ENCODE measurements at places on chromosomes 2 and 18. TPM values are rescaled to one million over a fixed set of nuclear protein-coding genes. Genes with fewer than 3 reads are reported as not detected.

TMEM37 gene
- not detected for total RNA-seq

ATP8B1 gene
- 39.1 TPM for total RNA-seq

AGXT gene
- not detected for total RNA-seq

LTBP1 gene
- total RNA-seq: 326 TPM

ALLC gene
- total RNA-seq: not detected

CASP8 gene
- 11.9 TPM for total RNA-seq

RASGRP3 gene
- total RNA-seq: 4.1 TPM

LYPD1 gene
- 256 TPM for total RNA-seq

TDRD15 gene
- total RNA-seq: not detected

TPO gene
- total RNA-seq: not detected

MYO3B gene
- total RNA-seq: 0.47 TPM

IFIH1 gene
- total RNA-seq: 6.3 TPM

Measured in smooth muscle cell of the coronary artery (primary cell).